Renal pelvis (tissue), 12 donors: ENCODE measurements at places on chromosomes 6 and 20. TPM values are rescaled to one million over a fixed set of nuclear protein-coding genes. Genes with fewer than 3 reads are reported as not detected.

DNA sequence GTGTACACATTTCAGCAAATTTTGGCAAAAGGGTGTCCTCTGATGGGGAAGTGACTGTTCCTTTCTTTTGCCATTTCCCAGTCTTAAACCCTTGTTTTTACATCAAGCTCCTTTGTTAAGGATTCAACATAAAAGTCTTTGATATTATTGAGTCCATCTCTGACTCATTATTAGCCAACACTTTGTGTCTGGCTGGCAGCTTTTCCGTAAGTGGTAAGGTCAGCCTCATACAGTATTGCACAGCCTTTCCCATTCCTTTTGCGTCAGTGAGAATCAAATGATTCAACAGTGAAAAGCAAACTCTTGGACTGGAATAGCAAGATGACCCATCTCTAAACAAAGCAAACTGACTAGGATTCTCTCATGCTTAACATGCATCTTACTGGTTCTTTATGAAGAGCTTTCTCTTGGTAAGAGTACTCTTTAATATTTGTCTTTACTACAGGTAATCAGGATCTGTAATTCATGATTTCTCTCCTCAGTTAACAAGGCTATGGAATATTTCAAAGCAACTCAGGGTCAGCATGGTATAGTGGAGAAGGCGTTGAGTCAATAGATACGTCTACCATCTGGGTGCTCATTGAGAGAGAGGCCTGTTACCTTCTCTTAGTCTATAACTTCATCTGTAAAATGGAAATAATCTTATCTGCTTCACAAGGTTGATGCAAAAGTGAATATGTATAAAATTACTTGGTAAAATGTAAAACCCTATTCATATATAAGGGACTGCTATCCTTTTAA, 183.6 kb downstream of the PRL start:
- no peak for DNase-seq

The ABRACL gene
- 47.9 TPM for polyA plus RNA-seq

- DNase-seq, result peak; percentile 28
These were observed 1.2 kb downstream of the RNF217 start for GRCh38 chr6:124963416-124963785.

DNA sequence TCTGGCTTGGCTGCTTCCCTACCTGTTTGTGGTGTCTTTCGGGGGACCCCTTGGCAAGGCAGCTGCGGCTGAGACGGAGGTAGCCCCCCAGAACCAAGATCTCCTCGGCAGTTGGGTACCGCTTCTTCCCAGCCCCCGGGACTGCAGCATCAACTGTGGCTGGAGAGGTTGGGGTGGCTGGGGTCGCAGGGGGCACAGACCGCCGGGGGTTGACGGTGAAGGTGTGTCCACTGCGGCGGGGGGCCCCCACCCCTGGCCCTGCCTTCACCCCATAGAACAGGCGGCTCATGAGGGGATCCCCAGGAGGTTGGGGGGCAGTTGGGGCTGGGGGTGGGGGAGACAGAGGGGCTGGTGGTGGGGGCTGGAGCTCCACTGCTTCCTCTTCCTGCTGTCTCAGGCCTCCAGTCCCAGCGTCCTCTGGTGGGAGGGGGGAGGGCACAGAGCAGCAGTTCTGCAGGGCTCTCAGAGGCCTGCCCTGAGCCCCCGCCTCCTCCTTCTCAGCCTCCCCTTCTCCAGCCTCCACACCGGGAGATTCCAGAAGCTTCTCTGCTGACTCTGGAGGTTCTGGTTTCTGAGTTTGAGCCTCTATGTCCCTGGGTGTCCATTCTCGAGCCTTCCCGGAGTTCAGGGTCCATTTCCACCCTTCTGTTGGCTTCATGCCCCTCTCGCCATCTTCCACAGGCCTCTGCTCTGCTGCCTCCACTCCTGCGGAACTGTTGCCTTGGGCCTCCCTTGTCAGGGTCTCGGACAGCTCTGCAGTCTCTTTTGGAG, 1.9 kb downstream of the PPP1R18 start:
- no peak for DNase-seq

The BIRC7 gene
- polyA plus RNA-seq, result 0.61 TPM

- no peak for DNase-seq
These were observed 36.7 kb upstream of the MYLIP start for GRCh38 chr6:16092140-16092539.

The ZBTB22 gene
- polyA plus RNA-seq, result 26.2 TPM

The SIRPB2 gene
- polyA plus RNA-seq, result 1.1 TPM

The EDN3 gene
- 6.1 TPM for polyA plus RNA-seq

DNA sequence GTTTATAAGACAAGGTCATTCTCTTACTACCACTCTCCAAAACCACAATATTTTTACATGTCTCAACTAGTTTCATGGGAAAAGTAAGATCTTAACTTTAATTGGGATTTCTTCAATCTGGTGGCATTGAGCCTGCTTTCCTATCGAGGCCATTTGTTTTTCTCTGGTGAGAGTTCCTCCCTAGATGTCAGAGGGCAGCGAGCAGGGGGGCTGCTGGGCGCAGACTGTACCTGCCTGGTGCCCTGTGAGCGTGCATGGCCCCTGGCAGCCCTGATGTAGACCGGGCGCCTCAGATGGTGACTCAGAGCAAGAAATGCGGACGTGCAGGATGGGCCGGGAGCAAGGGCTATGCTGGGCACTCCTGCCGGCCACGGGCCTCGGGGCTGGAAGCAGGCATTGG, 27.2 kb downstream of the ERMARD start:
- DNase-seq, result no peak

The TCP11 gene
- 2.0 TPM for polyA plus RNA-seq

DNA sequence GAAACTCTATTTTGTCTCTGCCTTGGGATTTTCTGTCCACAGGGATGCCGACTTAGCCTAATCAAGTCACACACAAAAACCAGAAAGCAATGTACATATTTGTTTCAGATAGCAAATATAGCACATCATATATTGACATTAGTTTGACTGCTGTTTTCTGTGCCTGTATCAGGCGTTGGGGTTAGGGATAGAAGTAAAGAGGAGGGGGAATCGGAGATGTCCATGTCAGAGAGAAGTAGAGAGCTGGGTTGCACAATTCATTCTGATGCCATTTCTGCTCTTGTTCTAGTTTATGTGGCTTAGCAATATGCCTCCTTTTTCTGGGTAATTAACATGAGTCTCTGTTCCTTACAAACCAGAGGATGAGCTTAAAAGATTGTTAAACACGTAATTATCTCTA, 14.7 kb upstream of the IPCEF1 start:
- no peak for DNase-seq

DNA sequence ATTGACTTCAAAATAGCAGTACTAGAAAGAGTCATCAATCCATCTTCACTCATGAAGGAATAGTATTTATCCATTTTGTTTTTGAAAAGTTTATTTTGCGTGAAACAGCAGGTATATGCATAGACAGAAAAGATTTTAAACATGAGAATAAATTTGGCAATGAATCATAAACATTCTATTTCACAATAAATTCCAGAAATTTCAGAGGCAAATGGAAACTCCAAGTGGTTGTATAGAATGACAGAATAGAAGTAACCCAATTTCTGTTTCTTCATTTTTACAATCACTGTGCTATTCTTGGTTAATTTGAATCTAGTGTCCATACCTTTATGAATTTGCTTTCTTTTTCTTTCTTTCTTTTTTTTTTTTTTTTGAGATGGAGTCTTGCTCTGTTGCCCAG, 173.0 kb upstream of the ECI2 start:
- DNase-seq, result no peak

DNA sequence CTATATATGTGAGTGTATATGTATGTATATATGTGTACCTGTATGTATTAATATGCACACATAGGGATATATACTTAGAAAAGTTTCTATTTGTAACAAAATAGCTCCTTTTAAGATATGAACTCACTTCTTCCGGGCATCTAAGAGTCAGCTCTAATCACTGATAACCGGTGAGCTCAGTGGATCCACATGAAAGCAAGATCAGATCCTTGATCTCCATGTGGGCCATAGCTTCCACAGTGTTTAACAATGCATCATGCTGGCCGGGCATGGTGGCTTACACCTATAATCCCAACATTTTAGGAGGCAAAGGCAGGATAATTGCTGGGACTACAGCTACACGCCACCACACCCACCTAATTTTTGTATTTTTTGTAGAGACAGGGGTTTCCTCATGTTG, 52.6 kb downstream of the ECT2L start:
- DNase-seq, result no peak

DNA sequence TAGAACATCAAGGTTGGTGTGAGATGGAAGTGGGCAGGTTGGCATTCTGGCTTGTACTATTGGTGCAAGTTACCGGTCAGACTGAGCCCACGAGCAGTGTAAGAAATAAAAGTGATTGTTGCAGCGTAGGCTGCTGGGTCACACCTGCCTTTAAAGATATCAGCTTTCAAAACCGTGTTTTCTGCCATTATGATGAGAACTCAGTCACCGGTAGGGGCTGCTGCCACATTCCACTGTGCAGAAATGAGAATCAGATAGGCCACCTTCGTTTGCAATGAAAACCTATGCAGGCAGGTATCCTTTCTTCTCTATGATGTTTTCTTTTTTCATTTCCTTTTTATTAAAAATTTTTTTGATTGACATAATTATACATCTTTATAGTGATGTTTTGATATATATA, 168.5 kb downstream of the MYLK4 start:
- no peak for DNase-seq

The DEFB132 gene
- polyA plus RNA-seq, result not detected

GRCh38 chr20:56552911-56553629, 20.0 kb downstream of the FAM209B start:
- DNase-seq, result no peak

The CD93 gene
- 39.1 TPM for polyA plus RNA-seq

DNA sequence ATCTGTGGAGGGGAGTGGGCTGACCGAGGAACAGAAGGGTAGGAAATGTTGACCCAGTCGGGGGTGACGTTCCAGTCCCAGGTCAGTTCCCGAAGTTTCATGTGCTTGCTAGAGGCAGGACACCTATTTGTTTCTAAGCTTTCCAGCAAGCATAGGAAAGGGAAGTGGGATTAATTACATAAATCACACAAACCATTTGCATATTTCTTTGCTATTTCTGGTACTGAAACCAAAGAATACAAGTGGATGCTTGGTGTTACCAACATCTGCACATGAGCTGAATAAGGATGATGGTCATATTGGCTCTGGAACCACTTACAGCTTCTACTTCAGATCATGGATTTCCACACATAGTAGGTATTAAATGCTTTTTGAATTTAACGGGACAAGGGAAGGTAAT, 546.5 kb downstream of the PRKN start:
- DNase-seq, result no peak

GRCh38 chr20:658202-658601, 5.2 kb upstream of the SRXN1 start:
- DNase-seq, result no peak

The DUSP15 gene
- polyA plus RNA-seq, result 20.7 TPM

DNA sequence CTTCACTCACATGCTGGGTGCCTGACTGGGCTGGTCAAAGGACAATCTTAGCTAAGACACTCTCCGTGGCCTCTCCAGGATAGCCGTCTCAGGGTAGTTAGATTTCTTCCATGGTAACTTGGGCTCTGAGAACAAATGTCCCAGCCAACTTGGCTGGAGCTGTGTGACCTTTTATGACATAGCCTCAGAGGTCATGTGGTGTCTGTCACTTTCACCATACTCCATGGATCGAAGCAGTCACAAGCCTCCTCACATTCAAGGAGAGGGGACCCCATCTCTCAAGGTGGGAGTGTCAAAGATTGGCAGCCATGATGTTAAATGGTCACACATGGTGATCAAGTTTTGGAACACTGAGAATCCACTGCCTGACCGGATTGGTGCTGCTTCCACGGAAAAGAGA, 190.9 kb upstream of the SUPT3H start:
- no peak for DNase-seq

DNA sequence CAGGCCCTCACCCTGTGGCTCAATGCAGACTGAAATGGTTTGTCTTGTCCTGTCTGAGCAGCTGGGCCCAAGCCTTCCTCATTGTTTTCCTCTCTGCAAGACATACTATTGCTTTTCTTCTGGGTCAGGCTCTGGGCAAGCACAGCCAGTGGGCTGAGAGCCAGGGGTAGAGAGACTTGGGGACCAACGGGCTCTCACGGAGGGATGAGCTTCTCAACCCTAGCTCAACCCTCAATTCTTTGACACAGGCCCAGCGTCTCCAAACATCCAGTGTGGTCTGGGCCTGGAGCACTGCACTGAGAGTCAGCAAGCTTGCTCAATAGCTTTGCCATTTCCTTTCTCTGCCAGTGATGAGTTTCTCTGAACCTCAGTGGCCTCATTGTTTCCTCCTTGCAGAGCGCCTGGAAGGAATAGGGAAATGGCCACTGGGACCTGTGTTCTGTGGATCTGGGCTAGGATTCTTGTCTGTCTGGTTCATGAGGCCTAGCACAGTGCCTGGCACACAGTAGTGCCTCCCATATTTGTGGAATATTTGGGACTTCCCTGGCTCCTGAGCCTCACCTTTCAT, 9.3 kb downstream of the ANGPT4 start:
- no peak for DNase-seq

- no peak for DNase-seq
These were observed 60.9 kb downstream of the RPRD1B start for GRCh38 chr20:38094373-38094891.

DNA sequence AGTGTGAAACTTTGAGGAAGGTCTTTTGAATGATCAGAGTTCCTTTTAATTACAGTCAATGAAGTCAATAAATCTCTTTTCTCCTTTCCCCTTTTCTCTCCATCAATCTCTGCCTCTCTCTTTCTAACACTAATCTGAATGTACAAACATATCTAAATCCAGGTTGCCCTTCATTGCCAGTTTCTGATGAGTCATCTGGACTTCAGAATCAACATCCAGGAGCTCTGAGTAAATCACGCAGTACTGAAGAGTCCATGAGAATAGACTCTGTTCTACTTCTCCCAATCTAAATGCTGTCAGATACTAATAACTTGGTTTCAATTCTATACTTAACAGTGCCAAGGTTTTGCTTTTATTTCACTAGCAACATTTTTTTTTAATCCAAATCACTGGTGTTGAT, 238.7 kb upstream of the THEMIS start:
- DNase-seq, result no peak

The CCM2L gene
- polyA plus RNA-seq, result 9.2 TPM

The THBD gene
- 3.7 TPM for polyA plus RNA-seq

DNA sequence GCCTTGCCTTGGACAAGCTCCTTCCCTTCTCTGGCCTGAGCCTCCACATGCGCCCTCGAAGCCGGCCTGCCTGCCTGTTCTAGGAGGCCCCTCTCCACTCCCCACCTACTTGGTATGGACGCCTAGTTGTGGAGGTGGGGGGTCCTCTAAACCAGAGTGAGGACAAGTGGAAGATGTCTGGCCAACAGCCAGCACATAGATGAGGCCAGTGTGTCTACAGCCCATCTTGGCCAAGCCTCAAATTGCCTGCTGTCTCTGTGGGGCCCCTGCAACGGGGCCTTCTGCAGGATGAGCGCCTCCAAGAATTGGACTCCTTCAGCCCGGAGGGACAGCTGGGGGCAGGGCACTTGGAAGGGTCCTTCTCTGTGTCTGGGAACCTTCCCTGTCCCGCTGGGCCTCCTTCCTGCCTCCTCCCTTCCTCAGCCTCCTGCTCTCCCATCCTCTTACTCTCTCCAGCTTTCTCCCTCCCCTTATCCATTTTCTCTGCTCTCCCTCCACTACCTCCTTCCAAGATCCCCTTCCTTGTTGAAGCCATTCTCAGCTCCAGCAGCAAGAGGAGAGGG, 1.6 kb downstream of the MDFI start:
- no peak for DNase-seq
